ENCODE measurements at places on chromosomes 2 and 18.

DNA sequence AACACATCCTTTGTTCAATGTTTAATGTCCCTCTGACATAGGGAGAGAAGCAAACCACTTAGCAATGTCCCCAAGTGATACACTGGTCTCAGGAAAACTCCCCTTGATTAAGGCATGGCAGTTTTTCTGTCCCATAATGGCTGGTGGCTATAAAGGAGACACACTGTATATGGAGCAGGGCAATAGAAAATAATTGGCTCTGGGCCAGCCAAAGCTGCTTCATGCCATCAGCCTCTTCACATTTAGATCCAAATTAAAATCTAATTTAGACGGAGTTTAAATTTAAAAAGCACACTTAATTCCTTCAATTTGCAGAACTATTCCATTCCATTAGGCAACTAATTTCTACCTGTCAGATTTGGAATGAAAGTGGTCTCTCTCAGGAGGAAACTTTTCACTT, 638.1 kb downstream of the DSC3 start:
- DNase-seq, result no peak

GRCh38 chr2:11612553-11613215, 57.3 kb downstream of the NTSR2 start:
- no peak for DNase-seq

GRCh38 chr2:85750587-85751575, 2.9 kb upstream of the ATOH8 start:
- DNase-seq, result peak; percentile 31

GRCh38 chr2:237901932-237902850, 42.8 kb downstream of the RAMP1 start:
- DNase-seq, result no peak

- no peak for DNase-seq
These were observed 21.9 kb upstream of the PAX3 start for GRCh38 chr2:222320436-222321395.

DNA sequence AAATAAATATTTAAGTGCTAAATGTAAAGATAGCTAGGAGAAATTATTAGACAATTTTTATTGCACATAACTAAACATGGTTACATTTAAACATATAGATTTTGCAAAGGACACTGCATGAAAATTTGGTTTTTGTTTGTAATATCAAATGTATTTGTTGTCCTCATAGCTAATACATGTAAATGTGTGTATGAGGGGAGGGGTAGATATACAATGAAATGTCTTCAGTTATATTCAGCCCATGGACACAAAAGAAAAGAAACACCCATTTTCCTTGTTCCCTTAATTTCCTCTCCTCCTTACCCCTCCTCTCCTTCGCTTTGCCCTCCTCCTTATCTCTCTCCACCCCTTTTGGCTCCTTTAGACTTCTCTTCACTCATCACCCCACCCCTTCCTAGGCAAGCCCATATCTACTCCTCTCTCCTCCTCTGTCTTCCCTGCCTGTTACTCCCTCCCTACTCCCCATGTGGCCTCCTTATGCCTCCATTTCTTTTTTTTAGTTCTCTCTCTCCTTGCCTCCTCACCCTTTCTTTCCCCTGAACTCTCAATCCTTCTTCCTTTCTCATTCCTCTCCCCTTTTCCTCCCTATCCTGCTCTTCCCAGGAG, 1.4 kb downstream of the COL3A1 start:
- DNase-seq, result no peak

- DNase-seq, result no peak
These were observed 95.0 kb downstream of the DGKD start for GRCh38 chr2:233449081-233449901.

GRCh38 chr2:105072039-105072438, 34.2 kb downstream of the MRPS9 start:
- no peak for DNase-seq

GRCh38 chr18:74977041-74977440, 231.9 kb downstream of the PTGR3 start:
- no peak for DNase-seq

GRCh38 chr2:38212312-38212711, 136.4 kb upstream of the CYP1B1 start:
- no peak for DNase-seq

GRCh38 chr18:38575023-38575422, 1009.4 kb upstream of the CELF4 start:
- no peak for DNase-seq

DNA sequence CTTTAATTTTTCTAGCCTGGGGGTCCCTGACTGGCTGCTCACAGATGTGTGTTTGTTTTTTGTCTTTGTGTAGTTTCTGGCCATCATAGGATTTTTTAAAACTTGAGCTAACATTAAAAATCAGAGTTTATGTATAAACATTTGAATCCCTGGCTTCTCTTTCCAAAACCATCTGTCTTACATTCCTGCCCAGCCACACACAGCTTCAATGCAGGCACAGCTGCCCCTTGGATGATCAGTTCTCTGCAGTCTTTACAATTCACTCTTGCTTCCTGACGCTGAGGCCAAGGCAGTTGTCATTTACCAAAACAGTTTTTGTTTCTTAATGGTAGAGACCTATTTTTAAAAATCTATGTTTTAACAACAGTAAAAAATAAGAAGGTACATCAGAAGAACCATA, 169.2 kb upstream of the LRRTM1 start:
- no peak for DNase-seq

- DNase-seq, result no peak
These were observed 50.6 kb downstream of the TTC21B start for GRCh38 chr2:165902934-165903333.

DNA sequence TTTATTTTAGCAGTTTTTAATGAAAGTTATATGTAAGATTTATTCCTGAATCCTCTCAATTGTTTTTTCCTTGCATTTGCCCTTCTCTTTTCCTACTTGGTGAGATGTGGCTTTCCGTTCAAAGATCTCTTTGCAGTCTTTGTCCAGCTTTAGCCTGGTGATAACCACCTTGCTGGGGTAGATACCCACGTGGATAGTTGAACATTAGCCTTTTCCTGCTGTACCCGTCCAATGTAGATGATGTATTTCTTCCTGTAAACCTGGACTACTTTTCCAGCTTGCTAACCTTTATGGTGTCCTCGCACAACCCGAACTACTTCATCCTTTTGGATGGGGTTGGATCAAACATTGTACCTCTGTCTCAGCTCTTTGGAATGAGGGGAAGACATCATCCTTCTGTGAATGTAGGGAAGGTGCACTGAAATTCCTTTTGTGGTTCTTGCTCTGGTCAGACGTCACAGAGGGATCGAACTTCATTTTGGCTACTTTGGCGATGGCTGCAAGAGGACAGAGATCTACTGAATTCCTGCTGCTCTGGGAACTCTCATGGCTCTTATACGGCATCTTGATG, 293.2 kb upstream of the EPAS1 start:
- DNase-seq, result no peak

- no peak for DNase-seq
These were observed 109.9 kb downstream of the COPS8 start for GRCh38 chr2:237195396-237196120.

DNA sequence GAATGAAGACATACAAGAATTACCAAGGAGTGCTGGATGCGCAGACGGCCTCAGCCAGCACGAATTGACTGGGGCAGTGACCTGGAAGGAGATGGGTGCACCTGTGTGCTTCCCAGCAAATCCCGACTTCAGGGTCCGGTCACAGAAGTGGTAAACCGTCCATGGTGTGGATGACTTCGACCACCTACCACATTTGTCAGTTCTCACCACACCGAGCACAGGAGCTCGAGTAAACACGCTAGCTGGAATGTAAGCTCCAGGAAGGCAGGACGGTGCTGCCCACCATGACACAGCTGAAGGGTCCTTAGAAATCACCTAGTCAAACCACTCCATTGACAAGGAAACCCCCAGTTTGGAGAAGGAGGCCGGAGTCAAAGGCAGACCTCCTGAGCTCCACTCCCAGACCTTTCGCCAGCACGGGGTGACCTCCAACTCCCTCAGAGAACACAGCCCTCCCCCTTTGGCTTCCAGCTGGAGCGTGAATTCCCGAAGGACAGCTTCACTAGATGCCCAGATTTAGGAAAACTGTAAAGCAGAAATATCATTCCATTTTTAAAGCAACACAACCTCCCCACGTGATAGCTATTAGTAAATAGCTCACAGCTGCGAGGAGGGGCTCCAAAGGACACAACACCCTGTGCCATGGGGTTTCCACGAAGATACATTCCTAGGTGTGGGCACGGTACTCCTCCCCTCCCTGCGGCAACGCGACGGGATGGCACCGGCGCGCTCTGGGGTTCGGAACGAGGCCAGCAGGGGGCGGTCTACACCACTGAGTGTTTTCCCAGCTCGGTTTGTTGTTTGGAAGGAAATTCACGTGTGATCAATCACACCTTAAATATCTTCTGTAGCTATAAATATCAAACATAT, 34.1 kb upstream of the GNAL start:
- DNase-seq, result peak; percentile 20

DNA sequence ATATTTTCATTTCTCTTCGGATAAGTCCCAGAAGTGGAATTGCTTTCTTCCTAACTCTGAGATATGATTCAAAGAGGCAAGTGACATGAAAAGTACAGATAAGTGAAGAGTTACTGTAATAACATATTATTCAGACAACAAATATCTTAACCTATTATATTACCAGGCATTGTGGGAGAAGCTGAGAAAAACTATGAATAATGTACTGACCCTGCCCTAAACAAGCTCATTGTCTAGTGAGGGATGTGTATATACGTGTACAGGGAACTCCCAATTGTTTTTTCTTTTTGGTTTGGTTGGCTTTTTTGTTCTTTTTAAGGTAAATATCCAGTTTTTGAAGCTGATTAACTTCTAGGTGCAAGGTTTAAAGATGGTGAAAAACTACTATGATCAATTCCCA, 26.5 kb downstream of the NCKAP1 start:
- no peak for DNase-seq

GRCh38 chr2:144415386-144415785, 104.5 kb downstream of the ZEB2 start:
- DNase-seq, result no peak

- DNase-seq, result no peak
These were observed 221.3 kb downstream of the ACKR3 start for GRCh38 chr2:236790963-236791362.

GRCh38 chr2:95401480-95401879, 1.0 kb upstream of the FAHD2A start:
- no peak for DNase-seq

GRCh38 chr18:31247574-31248199, 70.3 kb upstream of the DSG1 start:
- DNase-seq, result no peak

DNA sequence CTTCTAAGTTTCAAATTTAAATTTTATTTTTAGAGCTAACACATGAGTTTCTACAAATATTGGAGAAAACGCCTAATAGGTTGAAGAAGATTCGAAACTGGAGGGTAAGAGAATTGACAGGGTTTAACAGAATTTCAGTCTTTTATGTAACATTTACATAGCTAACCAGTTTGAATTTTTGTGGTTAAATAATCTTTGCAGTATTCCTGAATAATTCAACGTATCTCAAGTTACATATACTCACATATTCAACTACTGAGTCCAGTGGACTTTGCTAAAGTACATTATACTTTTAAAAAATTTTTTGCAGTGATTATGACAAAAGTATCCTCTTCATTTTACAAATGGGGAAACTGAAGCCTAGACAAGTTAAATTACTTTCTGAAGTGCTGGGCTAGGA, 34.0 kb downstream of the CCNT2 start:
- DNase-seq, result no peak

DNA sequence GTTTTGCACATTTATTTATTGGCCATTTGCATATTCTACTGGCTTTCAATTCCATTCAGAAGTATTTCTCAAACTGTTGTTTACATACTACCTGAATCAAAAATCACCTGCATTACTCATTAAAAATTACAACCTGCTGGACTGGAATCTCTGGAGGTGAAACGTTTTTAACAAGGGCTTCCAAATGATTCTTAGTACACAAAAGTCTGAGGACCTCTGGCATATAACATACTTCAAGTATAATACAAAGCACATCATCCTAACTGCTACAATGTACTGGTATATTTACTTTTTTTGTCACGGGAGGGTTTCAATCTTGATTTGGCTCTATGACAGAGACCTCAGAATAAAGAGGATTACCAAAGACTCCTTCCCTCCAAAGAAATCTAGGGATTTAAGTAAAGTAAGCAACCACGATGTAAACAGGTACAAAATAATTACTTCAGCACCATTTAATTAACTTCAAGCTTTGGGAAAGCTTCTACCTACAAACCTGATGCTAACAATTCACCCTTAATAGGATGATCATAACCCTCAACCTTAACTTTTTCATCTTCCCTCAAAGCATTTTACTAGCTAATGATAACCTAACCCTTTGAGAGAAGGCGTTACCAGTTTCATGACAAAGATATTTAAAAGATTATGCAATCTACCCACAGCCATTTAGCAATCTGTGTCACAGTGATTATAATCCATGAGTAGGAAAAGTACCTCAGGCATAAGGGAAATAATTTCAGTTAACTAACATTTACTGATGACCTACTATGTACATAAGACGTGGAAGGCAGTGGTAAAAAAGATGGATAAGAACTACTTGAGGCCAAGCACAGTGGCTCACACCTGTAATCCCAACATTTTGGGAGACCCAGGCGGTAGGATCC, 24.7 kb downstream of the ATAD2B start:
- DNase-seq, result no peak

DNA sequence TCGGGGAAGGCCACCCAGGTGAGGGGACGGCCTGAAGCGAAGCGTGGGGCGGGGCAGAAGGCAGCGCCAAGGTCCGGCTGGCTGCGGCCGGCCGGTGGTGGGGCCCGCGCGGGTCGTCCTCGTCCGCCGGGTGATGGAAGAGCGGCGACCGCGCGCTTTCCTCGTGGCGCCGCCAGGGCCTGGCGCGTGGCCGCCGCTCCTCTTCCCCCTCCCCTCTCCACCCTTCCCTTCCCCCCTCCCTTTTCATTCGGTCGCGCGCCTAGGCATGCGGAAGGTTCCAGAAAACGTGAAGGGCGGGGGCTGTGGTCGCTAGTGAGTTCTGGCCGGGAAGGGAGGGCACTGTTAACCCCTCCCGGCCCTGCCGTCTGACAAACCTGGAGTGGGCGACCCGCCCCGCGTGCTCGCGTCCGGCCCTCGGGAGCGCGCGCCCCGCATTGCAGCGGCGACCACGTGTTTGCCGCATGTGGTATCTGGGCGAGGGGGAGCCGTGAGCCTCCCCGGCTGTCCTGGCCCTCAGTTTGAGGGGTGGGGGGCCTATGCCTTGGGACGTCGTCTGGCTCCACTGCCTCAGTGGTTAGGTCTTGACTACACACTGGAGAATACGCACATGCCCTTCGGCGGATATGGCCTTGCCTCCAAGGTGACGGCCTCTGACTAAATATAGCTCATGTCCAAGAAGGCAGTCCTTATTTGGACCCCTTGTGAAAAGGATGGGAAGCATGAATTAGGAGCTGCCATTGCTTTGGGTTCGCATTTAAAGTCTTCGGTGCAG, 579 bp downstream of the MAT2A start:
- no peak for DNase-seq

GRCh38 chr2:63742580-63742976, 99.1 kb upstream of the UGP2 start:
- DNase-seq, result no peak

Data from NCI-H1105 (cell line).